ENCODE measurements at places on chromosomes 6 and 20. TPM values are rescaled to one million over a fixed set of nuclear protein-coding genes. Genes with fewer than 3 reads are reported as not detected.

DNA sequence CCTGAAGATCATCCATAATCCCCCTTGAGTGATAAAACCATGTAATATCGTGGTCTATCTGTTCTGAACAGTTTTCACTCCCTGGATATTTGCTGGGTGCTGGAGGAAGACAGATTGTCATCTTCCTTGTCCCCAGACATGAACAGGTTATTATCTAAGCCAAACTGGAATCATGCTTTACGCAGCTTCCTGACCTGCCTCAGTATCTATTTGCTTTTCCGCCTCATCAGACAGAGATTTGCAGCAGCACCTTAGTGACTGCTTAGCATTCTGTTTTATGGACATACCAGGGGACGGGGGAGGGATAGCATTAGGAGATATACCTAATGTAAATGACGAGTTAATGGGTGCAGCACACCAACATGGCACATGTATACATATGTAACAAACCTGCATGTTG lies 124.6 kb downstream of the SLC23A2 start:
- no peak for DNase-seq

DNA sequence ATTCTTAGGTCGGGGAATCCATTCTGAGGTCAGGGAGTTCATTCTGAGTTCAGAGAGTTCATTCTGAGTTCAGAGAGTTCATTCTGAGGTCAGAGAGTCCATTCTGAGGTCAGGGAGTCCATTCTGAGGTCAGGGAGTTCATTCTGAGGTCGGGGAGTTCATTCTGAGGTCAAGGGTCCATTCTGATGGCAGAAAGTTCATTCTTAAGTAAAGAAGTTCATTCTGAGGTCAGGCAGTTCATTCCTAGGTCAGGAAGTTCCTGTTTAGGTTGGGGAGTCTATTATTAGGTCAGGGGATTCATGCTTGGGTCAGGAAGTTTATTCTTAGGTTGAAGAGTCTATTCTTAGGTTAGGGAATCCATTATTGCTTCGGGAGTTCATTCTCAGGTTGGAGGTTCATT lies 16.5 kb upstream of the NXT1 start:
- DNase-seq: no peak

- DNase-seq: peak; percentile 7
These were observed 7.1 kb upstream of the ZNF318 start for GRCh38 chr6:43376551-43376981.

- DNase-seq: peak; percentile 61
These were observed 176.5 kb downstream of the SLC16A10 start for GRCh38 chr6:111263837-111264236.

The TAGAP gene
- not detected for total RNA-seq

The LINC00237 gene
- total RNA-seq: not detected

GRCh38 chr6:48844696-48845095 lies 618.4 kb downstream of the MMUT start:
- DNase-seq: no peak

GRCh38 chr6:13485923-13486562 lies 1.4 kb downstream of the GFOD1 start:
- peak; percentile 34 for DNase-seq

- DNase-seq: no peak
These were observed 349.3 kb downstream of the SOX4 start for GRCh38 chr6:21942897-21943296.

The MROH8 gene
- total RNA-seq: 0.49 TPM

The MAFB gene
- 42.8 TPM for total RNA-seq

DNA sequence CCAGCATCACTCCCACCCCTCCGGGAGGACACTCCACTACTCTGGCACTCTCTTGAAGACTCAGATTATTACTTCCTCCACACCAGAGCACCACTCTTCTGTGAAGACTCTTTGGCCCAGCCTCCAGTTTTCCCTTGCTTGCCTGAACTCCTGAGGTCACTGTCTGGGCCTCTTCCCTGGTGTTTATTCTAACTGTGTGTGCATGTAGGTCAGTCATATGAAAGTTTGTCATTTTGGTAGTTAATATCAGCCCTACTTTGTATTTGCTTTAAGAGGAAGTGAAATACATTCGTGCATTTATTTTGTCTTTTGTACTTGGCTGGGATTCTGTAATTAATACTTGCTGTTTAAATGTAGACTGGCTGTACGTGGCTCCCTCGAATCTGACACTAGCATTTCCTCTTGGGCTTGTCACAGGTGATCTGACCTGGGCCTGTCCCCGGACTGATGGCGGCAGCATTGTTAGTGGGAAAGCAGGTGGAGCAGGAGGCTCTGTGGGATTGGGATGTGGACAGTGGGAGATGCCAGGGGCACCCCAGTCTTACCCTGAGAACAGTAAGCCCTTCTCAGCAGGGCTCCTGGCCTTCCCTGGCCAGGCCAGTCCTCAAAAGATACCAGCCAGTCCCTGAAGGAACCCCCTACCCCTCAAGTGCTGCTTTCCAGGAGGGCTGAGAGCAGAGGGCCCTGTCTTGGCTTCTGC lies 350.5 kb downstream of the CDC5L start:
- DNase-seq: no peak

DNA sequence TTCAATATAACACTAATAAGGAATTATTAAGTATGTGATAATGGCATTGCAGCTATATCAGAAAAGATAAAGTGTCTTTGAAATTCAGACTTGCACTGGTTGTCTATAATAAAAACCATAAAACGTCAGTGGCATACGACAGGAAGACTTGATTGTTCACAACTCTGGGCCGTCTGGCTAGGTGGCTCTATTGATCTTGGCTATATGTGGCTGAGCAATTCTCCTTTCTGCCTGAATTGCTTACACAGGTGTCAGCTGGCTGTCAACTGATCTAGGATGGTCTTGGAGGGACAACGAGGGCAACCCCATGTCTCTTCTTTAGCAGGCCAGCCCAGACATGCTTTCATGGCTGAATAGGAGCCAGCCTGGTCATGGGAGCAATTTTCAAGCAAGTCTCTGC lies 359.1 kb downstream of the QKI start:
- DNase-seq: no peak

The ECT2L gene
- total RNA-seq: under 0.01 TPM

The DEFB132 gene
- not detected for total RNA-seq

The ISM1 gene
- not detected for total RNA-seq

The MYCT1 gene
- 2.6 TPM for total RNA-seq

The WFDC10B gene
- total RNA-seq: not detected

The NRSN1 gene
- total RNA-seq: not detected

The DDO gene
- 2.3 TPM for total RNA-seq

- DNase-seq: no peak
These were observed 4.6 kb upstream of the ZSCAN9 start for GRCh38 chr6:28220257-28221133.

GRCh38 chr6:151451417-151451949 lies 443 bp downstream of the RMND1 start:
- DNase-seq: no peak

- DNase-seq: peak; percentile 76
These were observed 5.1 kb downstream of the SOX12 start for GRCh38 chr20:330233-331149.

The APOM gene
- not detected for total RNA-seq

DNA sequence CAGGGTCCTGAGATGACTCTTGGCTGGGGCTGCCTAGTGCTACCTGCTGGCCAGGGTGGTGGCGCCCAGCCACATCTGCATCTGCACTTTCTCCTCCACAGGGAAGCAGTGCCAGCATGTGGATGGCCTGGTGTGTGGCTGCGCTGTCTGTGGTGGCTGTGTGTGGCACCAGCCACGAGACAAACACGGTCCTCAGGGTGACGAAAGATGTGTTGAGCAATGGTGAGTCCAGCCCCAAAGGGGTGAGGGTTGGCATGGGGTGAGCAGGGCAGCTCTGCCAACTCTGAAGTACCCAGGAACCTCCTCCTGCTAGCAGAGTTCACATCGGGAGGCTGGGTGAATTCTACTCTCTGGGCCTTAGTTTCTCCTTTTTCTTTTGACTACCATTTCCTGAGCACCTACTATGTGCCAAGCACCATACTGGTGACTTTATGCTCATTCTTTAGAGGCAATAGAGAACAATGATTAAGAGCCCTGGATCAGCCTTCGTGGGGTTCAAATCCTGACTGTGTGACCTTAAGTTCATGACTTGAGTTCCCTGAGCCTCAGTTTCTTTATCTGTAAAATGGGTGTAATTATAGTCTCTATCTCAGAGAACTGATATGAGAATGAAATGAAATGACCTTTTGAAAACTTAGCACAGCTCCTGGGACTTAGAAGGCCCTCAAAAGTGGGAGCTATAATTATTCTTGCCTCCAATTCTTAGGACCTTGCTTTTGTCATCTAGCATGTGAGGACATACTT lies 2.1 kb downstream of the BPIFB4 start:
- DNase-seq: no peak

GRCh38 chr6:41411961-41412360 lies 76.6 kb downstream of the NCR2 start:
- DNase-seq: no peak

- DNase-seq: peak; percentile 33
These were observed 69.9 kb downstream of the SESN1 start for GRCh38 chr6:109024784-109025183.

DNA sequence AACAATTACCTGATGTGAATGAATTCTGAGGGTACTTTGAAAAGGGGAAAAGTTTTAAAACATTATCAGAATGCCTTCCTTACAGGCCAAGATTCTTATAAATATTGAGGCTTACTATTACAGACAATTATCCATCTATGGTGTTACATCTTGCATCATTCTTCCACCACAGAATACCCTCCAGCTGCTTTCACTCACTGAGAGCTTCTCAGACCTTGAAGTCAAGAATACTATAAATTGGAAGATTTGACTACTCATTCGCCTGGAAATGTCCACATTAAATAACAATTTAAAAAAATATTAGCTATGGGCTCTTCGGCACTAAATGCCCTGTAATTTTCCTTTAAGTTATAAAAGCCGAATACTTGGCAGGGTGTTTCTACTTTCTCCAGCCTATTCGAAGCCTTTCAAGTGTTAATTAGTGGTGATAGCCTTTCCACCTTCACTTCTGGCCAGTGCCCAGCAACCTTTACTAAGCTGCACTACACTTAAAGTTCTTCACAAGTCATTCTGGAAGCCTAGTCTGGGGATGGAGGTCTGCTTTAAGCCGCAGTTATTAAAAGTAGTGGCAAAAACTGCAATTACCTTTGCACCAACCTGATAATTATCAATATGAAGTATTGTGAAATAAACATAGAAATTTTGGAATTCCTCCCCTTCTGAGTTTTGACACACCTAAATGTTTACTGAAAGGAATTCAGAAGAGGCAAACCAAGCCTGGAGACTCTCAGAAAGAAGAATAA lies 100.9 kb downstream of the BMP5 start:
- DNase-seq: no peak

The CASS4 gene
- total RNA-seq: 0.49 TPM

- DNase-seq: no peak
These were observed 26.5 kb upstream of the BTBD3 start for GRCh38 chr20:11891077-11891775.

All from fibroblast of the aortic adventitia (primary cell).